GM10248 (cell line): ENCODE measurements at places on chromosomes 16 and 17.

DNA sequence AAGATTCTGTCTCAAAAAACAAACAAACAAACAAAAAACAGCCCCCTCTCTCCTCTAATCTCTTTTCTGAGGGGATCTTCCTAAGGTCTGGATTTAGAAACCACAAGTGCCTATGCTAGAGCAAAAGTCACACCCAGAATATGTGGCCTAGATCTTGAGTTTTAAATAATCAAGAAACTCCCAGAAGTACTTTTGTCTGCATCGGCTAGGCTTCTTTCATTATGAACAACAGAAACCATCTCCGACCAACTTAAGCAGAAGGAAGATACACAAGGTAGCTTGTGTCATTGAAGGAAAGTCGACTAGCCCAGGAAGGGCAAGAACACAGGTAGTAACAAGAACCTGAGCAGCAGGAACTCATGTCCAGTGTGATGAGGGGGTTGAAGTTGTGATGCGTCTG is 73.9 kb upstream of the KIFC3 start:
- DNase-seq, result no peak

DNA sequence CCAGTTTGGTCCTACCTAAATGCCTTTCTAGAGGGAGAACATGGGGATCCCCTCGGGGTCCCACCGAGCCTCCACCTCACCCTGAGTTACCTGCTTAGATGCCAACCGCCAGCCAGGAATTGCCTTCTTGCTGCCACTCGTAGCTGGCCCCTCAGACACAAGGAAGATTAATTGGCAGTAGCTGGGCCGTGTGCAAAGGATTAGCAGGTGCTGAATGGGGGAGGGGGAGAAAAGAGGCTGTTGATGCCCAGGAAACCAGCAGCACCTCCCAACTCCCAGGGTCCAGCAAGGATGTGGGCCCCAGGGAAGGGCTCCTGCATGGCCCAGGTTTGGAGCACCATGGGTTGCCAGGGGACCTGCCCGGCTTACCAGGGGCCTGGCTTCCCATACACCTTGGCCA is at the start of gene CNGB1:
TSS of gene CNGB1 (minus strand) at position 159 of the 400 bp plus-strand sequence. CDS start 3,842 bp downstream, outside the sequence.
- DNase-seq, result no peak

- no peak for DNase-seq
Measured at GRCh38 chr17:19411631-19412030, 599 bp downstream of the RNF112 start.

GRCh38 chr16:77396461-77396860 is 38.4 kb downstream of the ADAMTS18 start:
- no peak for DNase-seq

DNA sequence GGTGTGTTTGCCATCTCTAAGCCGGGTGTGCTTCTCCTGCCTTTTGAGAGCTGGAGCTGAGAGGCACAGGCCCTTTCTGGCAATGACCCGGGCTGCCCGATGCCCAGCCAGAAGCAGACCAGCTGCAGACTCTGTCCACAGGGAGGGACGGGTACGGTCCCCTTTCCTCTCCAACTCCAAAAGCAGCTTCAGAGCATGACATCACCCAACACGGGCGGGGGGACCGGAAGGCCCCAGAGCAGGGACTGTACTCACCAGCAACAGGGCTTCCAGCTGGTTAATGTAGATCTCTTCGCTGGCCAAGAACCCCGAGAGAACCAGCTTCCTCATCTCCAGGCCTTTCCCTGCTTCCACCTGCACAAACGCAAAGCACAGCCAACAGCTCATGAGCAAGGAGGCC is 79.4 kb downstream of the ABR start:
- DNase-seq, result no peak

- DNase-seq, result no peak
Measured at GRCh38 chr16:10465821-10466220, 80.0 kb downstream of the ATF7IP2 start.

GRCh38 chr16:6864671-6865070 is 468.0 kb upstream of the RBFOX1 start:
- DNase-seq, result no peak

GRCh38 chr17:29070781-29071180 is 27.8 kb downstream of the PIPOX start:
- no peak for DNase-seq

- DNase-seq, result no peak
Measured at GRCh38 chr16:11276896-11277593, 765 bp upstream of the PRM2 start.

DNA sequence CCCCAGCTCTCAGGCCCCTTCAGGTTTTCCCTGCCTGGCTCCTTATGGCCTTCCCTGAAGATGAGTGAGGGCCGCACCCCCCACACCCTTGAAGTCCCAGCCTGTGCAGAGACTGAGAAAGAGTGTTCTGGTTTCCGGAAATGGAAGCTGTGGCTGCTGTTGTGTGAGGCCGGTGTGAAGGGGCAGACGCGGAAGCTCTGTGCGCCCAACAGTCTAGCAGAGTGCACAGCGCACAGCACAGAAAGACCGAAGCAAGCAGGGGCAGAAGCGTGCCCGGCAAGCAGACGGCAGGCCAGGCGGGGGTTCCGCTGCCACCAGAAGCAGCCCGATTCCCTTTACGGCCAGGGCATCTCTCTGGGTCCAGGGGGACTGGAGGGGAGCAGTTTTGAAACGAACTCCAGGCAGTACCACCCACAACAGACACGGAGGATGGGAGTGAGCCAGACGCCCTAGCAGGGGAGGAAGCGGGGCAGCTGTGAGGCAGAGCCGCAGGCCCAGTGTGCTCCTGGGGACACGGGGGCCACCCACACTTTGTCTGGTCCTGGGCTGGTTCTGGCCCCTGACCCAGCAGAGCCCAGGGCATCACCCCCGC is 16.7 kb downstream of the TPSG1 start:
- no peak for DNase-seq

- no peak for DNase-seq
Measured at GRCh38 chr16:22063888-22064467, 28.4 kb upstream of the VWA3A start.

DNA sequence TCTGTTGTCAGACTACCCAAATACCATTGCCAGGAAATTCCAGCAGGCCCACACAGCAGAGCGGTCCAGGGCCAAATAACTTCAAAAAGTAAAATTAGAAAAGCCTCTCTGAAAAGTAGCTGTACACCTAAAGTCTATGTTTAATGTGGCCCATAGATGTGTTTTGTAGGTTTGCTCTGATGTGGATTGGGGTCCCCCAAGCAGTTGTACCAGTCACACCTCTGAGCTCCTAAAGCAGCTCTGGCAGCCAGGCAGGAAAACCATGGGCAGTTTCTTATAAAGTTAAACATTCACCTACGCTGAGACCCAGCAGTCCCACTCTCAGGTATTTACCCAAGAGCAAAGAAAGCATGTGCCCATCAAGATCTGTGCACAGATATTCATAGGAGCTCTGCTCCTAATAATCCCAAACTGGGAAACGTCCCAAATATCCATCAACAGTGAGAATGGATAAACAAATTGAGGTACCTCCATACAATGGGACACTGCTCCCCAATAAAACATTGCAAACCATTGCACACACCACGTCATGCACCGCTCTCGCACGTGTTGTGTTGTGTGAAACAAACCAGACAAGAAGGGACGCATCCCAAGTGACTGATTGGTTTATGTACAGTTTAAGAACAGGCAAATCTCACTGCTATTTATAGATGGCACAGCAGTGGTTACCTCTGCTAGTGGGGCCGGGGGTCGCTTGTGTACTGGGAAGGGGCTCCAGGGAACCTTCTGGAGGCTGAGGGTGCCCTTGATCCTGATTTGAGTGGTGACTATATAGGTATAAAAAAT is 15.8 kb upstream of the PRM1 start:
- DNase-seq, result no peak

DNA sequence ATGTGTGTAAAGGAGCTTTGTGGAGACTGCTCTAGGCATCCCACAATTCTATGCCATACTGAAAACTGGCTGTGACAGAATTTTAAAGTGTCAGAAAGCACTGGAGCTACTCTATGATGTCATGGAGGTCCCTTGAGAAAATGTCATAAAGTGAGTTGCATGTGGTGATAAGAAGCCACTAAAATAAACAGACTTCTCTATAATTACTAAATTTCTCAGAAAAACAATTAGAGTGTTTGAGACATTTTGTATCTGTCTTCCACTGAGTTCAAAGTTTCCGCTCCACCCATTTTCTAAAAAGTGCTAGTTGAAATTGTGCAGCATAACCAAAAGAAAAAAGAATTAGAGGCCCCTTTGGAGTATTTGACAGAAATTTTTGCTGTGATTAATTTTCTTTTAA is 603.9 kb downstream of the KCNJ2 start:
- DNase-seq, result no peak

DNA sequence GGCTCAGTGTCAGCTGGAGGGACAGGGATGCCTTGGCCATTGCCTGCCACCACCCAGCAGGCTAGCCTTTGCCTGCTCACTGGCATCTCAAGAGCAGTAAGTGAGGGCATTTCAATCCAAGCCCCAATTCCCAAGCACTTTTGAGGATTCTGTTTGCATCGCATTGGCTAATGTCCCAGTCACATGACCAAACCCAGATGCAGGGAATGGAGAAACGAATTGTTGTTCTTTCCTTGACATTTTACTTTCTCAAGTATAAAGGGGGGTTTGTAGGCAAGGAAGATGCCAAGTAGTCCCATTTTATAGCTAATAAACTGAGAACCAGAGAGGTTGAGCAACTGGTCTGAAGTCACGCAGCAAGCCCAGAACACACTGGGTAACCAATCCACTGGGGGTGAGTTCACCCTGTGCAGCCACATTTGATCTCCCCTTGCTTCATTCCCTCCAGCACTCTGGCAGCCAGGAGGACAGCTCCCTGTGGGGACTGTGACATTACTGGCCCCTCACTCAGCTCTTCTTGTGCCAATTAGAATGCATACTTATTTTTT is 193.8 kb upstream of the CACNG3 start:
- DNase-seq, result no peak

DNA sequence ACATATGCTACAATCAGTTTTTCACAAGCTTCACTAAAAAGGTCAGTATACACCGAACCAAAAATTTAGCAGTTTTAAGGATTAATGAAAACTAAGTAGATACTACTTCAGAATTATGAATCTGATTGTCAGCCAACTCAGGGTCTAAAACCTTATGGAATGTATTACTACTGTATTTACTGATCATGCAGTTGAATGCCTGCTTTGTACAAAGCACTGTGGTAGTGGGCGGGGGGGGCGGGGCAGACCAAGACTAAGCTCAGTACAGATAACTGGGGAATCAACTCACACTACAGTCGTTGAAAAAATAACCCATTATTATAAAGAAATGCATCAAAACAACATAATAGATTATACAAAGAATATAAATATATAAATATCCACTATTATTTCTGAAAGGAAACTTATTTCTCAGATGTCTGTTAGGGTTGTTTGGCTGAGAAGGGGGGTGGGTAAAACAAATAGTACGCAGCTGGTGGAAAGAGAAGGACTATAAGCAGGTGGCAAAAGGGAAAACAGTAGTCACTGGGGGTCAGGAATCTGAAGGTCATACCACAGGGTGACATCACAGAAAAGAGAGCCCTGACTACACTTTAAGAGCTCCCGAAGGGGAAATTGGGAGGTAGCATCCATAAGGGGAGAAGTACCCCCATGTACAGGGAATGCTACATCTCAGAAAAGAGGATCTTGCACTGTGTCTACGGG is 109.4 kb upstream of the AXIN2 start:
- DNase-seq, result no peak

- DNase-seq, result no peak
Measured at GRCh38 chr17:2022647-2023240, 2.4 kb downstream of the RTN4RL1 start.

DNA sequence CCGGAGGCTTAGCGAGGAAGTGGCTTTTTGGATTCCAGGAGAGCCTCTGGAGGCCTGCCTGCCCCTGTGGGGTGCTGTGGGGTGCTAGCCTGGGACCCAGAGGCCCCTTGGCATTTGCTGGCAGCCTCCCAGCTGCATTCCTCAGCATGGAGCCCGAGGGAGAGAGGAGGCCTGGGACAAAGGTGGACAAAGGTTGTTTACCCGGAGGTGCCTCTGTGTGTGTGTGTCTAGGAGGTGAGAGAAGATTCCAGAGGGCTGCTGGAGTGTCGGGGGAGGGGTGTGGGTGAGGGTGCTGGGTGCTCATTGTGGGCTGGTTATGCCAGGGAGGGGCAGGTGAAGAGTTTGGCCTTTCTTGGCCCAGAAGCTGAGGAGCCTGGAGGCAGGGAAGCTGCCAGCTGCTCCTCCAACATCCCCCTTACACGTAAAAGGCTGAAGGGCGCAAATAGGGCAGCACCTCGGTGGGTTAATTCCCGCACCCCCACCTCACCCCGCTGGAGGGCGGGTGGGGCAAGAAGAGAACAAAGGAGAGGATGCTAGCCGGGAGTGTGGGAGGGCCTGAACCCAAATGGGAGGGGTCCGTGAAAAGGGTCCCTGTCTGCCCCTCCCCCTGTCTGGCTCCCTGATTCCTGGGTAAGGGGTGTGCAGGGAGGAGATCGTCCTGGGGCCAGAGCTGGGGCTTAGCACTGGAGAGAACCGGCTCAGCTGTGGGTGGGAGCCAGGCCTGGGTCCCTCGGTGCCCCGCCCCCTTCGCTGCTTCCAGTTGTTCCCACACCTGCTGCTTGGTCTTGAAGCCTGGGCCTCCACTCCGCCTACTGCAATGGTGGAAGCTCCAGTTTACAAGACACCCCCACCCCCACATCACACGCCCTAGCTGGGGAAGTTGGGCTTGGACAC is 9.9 kb downstream of the HEXIM2 start:
- DNase-seq, result no peak

DNA sequence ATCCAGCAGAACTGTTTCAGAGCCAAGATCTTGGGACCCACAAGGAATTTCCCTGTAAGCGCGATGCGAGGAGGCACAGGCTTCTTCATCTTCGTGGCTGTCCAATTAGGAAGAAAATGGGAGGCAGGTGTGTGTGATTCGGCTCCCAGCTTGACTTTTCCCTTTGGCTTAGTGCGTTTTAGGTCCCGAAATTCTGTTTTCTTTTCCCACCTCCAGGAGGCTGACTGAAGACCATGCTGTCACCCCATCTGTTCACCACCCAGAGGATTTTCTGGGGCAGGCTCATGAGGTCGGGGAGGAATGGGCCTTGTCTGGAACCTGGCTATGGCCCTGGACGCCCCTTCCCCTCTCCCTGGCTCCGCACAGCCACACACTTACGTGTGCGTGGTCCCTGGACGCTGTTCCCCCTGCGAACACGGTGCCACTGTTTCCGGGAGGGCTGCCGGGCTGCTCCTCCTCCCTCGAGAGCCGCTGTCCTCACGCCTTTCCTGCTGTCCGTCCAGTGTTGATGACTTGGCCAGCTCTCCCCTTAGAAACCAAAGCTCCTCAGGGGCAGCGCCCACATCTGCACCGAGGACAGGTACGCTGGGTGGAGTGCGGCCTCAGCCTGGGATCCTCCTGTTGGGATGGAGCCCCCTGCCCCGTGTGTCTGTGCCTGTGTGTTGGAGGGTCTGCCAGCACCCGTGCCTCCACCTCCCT is 2.7 kb upstream of the PABPN1L start:
- no peak for DNase-seq
